ENCODE measurements at places on chromosomes 16 and 17.

DNA sequence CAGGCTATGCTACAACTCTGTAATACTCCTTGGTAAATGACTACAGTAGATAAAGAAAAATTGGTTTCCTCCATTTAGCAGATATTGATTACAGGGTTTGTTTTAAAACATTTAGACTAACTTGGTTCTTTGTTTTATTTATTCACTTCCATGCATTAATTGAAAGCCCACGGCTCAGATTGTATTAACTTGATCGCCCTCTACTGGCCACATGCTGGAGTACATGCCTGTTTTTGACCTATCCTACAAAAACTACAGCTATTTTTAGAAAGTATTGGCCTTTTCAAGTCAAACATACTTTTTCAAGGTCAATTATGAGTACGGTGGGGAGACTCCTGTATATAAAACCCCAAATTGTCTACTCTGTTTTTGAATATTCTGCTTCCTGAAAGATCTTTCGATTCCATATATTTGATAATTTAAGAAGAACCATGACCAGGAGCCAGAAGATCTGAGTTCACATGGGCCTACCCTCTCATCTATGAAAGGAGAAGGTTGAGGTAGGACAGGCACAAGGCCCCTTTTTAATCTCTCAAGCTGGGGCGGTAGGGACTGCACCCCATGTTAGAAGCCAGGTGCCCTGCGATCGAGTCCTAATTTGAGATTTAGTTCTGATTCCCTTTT lies 51.8 kb downstream of the CA10 start:
- no peak for DNase-seq

DNA sequence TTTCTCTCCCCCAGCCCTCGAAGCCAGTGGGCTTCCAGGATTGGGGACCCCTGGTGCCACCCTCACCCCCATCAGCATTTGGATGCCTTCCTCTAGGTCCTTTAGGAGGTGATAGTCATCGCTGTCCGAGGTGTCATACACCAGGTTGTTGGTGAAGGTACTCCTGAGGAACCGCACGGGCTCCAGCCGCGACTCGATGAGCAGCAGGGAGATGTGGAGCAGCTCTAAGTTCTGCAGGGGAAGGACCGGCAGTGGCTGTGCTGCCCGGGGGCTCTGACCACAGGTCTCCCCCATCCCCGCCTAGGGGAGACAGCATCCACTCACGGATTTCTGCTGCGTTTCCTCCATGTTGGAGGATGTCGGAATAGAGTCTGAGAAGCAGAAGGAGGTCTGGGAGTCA lies 962 bp downstream of the CSHL1 start:
- no peak for DNase-seq

- DNase-seq = no peak
These were observed 1115.6 kb upstream of the GOT2 start for GRCh38 chr16:59849716-59850115.

- no peak for DNase-seq
These were observed 1.3 kb upstream of the CUEDC1 start for GRCh38 chr17:57956291-57957119.

DNA sequence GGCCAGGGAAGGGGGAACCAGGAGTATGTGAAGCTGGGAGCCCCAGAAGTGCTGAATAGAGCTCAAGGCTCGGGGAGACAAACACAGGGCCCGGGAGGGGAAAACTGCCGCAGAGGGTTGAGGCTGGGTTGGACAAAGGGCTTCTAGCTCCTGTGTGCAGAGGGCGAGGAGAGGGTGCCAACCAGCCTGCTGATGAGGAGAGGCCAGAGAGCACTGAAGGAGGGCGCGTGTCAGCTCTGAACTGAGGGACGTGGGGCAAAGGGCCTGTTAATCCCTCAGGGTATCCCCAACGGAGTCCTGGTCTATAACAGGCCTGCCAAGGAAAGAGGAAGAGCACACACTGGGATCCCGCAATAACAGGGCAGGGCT lies 151.3 kb downstream of the C16orf78 start:
- no peak for DNase-seq

DNA sequence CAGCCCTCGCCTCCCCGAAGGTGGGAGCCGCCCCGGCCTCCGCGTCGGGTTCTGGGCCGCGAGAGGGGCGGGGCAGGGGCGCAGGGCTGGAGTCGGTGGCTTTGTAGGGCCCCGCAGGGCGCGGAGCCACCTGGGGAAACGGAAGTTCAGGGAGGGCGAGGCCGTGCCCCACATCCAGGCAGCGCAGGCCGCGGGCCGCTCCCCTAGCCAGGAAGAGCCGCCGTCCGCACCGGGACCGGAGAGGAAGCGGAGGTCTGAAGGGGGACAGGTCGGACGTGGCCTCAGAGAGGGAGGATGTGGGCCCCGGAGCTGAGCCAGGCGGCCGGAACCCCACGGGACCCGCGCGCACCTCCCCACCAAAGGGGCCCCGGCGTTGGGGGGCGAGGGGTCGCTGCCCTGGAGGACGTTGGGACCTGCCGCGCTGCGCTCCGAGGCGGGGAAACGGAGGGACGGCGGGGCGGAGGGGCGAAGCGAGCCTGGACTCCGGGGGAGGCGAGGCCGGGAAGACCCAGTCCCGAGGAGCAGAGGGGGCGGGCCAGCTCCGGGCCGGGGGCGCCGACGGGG lies 482 bp upstream of the SLC16A3 start:
- DNase-seq = no peak

- DNase-seq = no peak
These were observed 28.1 kb downstream of the BANP start for GRCh38 chr16:87979352-87979751.

DNA sequence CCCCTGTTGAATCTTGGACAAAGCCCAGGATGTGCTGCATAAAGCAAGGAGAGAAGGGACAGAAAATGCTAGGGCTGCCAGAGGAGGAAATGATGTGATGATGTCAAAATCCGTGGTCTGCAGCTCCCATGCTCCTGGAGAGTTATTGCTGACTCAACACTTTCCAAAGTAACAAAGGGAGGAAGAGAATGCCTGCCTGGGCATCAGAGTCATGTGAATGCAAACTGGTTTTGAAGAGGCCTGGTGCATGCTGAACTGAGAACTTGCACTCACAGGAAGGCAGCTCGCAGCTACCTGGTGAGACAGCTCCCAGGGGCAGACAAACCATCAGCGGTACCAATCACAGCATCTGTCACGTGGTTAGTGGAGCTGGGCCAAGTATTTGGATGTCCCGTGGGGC lies 2.8 kb downstream of the MARVELD3 start:
- peak; percentile 66 for DNase-seq

DNA sequence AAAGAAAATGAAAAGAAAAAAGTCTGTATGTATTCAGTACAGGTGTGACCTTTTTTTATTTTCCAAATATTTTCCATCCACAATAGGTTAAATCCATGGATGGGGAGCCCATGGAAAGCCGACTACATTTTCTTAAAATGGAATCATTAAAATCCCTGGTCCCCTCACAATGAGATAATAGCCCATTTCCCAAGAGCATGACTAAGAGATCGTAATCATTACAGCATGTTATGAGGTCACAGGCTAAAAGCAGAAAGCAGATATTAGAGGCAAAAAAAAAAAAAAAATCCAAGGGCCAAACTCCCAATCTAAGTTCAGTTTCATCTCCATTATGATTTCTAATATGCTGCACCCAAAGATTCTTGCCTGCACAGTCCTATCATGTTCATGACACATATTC lies 44.7 kb downstream of the CYTH1 start:
- no peak for DNase-seq

DNA sequence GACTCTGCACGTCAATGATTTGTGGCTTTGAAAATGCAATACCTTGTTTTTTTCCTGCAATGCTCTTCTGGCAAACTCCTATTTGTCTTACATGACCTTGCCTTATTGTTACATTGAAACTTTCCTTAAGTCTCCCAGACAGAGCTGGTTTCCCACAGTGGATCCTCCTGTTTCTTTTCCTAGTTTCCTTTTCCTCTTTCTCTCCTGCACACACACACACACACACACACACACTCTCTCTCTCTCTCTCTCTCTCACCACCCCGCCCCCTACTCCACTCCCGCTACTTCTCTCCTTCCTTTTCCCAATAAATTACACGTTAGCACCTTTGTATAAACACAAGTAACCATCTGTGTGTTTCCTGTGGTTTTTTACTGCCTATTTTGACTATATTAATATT lies 2.3 kb downstream of the ORC6 start:
- DNase-seq = no peak

- DNase-seq = no peak
These were observed 54.3 kb upstream of the RBFOX3 start for GRCh38 chr17:79664930-79665737.

DNA sequence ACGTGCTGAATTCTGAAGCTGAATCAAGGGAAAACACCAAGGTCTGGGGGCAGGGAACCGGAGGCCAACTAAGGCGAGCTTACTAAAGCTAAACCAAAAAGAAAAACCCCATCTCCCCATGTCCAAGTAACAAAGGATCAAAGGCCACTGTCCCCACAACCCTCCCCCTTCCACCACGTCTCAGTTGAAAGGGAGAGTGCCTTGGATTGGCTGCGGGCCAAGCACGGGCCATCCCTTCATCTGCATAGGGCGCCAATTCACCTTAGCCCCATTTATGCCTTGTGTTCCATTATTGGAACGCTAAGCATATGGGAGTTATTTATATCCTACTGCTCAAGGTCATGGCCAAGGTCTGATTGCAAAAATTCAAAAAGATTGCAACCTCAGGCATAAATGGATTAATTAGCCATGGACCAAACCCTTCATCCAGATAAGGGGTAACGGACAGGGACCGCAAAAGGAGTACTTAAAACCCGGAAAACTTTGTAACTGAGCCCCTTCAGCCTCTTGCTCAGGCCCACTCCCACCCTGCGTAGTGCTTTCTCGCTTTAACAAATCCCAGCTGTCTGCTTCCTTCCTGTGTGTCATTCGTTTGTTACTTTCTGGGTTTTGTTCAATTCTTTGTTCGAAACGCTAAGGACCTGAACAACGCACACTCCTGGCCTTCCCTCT lies 740 bp upstream of the ATP6V0D1 start:
- DNase-seq = no peak

- DNase-seq = no peak
These were observed 6.4 kb downstream of the ASPHD1 start for GRCh38 chr16:29906520-29907244.

GRCh38 chr17:80367503-80367902 lies 47.5 kb upstream of the ENDOV start:
- no peak for DNase-seq

DNA sequence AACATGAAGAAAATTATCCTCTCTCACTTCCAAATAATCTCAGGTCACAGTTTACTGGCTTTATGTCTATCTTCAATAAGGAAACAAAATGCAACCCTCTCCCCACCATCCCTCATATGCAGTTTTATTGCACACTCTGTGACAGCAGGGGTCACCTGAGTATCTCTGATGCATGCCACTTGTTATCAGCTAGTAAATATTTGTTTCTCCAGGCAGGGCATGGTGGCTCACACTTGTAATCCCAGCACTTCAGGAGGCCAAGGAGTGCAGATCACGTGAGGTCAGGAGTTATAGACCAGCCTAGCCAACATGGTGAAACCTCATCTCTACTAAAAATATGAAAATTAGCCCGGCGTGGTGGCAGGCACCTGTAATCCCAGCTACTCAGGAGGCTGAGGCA lies 61.1 kb downstream of the ADAMTS18 start:
- peak; percentile 66 for DNase-seq
